CD4-positive, alpha-beta T cell treated with Interleukin-21 for 1 hour (primary cell): ENCODE measurements at places on chromosomes 3 and 15.

DNA sequence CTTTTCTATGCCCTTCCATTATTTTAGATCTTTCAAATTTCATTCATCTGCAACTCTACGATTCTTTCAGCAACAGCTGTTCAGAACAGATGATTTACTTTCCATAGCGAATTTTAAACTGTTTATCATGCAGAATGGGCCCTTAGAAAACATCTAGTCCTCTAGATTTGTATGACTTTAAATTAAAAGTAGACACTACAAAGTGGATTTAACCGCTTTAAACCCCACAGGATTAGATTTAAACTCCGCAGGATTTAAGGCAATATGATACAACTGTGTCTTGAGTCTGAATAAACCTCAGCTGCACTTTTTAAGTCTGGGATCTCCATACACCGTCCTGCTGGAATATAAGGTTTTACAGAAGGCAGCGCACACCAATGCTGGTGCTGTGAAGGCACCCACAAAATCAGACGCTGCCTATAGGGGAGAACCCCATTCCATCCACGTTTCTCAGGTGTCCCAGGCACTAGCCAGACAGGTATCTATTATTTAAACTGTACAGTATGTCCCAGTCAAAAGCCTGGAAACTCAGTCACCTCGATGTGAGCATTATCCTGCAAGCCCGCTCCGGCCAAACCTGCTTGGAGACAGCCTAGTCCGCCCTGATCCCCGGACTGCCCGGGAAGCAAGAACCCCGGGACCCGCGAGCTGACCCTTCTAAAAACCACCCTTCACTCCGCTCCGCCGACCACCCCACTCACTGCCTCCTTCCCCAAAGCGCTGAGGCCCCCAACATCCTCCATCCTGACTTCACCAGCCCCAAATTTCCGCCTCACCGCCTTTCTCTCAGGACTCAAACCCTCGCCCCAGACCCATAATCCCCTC lies 768 bp downstream of the ANO10 start:
- DNase-seq = no peak

DNA sequence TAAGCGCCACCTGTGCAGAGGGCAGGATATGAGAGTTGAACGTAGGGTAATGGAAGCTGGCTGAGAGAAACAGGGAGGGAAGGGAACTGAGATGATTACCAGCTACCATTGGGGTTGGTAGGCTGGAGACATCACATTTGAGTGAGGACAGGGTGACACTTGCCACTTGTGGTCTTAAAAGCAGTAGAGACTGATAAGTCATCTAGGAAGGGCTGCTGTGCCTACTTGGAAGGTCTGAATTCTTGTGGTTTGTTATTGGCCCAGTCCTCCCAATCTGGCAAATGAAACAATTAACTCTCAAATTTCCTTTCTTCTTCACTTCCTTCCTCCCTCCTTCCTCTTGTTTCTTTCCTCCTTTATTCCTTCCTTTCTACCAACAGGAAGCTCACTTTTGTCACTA lies 46.8 kb downstream of the COL6A5 start:
- no peak for DNase-seq

DNA sequence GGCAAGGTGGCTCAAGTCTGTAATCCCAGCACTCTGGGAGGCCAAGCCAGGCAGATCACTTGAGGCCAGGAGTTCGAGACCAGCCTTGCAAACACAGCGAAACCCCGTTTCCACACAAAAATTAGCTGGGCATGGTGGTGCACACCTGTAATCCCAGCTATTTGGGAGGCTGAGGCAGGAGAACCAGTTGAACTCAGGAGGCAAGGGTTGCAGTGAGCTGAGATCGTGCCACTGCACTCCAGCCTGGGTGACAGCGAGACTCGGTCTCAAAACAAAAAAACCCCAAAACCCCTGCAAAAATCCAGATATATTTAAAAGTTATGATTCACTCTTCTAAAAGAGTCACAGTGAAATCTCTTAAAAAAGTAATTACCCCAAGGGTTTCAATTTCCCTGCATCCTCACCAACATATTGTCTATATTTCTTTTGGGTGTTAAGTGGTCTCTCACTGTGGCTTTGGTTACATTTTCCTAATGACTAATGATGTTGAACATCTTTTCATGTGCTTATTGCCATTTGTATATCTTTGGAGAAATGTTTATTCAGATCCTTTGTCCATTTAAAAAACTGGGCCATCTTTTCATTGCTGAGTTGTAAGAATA lies 73.2 kb upstream of the UBP1 start:
- no peak for DNase-seq

GRCh38 chr15:39462691-39463090 lies 118.2 kb upstream of the THBS1 start:
- DNase-seq = no peak

- no peak for DNase-seq
These were observed 23.5 kb downstream of the MKRN3 start for GRCh38 chr15:23589012-23589411.

GRCh38 chr15:65680544-65680943 lies 58.8 kb downstream of the SLC24A1 start:
- DNase-seq = no peak

GRCh38 chr15:93997071-93997658 lies 234.2 kb upstream of the MCTP2 start:
- no peak for DNase-seq

DNA sequence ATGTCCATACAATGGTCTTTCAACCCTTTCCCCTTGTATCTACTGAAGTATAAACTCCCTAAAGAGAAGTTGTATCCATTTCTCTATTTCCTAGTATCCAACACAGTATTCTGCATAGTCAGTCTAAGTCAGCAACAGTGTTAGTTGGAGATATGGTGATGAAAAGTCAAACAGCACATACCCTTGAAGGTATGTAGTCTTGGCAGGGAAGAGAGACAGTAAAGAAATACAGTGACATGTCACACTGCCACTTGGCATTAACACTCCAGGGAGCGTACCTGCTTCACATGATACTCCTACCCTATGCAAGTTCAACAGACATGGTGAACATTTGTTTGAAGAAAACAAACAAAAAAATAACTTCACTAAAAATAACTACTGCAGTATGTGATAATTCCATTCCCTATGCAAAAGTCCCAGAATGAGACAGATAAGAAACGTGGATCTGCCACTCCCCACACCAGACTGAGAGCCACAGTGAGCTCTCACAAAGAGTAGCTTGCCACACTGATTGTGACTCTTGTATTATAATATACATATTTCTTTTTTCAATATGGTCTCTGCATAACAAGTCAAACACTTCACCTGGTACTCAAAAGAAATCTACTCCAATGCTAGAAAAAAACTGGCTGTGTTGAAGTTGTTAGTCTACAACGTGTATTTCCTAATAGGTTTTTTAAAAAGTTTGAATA lies 5.9 kb downstream of the PDCD10 start:
- no peak for DNase-seq

DNA sequence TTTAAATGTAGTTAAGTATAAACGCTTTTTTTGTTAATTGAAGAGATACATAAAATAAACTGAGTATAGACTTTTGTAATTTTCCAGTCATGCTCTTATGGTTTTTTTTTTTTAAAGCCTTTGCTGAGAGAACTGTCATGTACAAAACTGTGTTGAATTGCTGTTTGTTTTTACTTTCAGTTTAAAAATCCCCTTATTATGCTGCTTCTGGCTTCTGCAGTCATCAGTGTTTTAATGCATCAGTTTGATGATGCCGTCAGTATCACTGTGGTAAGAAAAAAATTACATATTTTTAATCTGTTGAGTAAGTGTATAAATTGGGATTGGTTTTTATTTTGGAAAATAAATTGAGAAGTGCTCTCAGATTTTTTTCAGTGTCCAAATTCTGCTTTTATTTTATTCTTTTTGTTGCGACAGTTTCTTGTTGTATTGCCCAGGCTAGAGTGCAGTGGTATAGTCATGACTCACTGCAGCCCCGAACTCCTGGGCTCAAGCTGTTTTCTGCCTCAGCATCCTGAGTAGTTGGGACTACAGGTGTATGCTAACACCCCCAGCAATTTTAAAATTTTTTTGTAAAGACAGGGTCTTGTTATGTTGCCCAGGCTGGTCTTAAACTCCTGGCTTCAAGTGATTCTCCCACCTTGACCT lies 40.7 kb downstream of the ATP2C1 start:
- DNase-seq = no peak

GRCh38 chr3:128415200-128415772 lies 51.4 kb downstream of the DNAJB8 start:
- no peak for DNase-seq

GRCh38 chr3:53234130-53234840 lies 21.5 kb downstream of the TKT start:
- DNase-seq = no peak

DNA sequence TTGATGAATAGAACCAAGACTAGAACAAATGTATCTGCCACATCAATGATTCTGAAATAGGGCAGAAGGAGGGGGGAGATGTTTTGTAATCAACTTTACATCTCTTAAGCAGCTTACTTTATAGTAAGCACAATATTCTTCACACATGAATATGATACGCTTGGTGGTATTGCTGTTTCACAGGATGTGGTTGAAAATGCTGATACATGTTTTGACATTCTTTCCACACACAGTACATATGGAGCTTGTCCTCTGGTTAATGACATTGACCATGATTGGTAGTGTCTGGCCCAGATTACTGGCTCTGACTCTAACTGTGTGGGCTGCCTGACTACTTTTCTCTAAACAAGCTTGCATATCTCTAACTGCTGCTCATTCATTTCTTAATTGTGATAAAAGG lies 168.9 kb downstream of the KLHL25 start:
- DNase-seq = peak; percentile 73

- DNase-seq = no peak
These were observed 1.3 kb downstream of the MAGI1 start for GRCh38 chr3:66037330-66037985.

GRCh38 chr3:112569265-112569664 lies 7.4 kb downstream of the SLC35A5 start:
- no peak for DNase-seq

DNA sequence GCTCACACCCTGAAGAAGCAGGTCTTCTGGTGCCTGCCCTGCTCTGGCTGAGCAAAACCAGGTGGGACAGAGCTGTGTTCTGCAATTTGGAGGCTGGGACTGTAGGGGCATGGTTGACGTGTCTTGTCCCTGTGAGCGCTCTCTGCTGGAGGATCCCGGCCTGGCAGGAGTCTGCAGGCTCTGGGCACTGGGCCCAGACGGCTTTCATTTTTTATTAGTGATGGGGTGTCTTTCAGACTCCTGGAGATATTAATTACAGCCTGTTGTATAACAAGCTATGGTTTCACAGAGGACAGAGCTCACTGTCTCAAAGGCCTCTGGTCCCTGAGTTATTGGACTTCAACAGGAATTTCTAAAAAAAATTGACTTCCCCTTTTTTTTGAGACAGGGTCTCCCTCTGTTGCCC lies 29.5 kb upstream of the ZNF710 start:
- peak; percentile 48 for DNase-seq

DNA sequence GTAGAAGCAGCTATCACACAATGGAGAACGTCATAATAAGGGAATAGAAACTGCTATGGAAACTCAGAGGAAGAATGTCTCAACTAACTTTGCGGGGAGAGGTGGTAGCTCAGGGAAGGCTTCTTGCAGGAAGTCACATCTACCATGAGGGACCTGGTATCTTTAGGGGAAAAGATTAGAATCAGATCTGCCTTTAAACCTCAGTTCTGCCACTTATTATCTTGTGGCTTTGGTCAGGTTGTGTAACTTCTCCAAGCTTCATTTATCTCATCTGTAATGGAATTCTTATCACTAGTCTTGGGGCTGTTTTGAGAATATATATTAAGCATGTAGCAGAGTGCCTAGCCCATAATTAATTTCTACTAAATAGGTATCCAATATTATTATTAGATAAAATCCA lies 46.4 kb upstream of the PRICKLE2 start:
- no peak for DNase-seq

DNA sequence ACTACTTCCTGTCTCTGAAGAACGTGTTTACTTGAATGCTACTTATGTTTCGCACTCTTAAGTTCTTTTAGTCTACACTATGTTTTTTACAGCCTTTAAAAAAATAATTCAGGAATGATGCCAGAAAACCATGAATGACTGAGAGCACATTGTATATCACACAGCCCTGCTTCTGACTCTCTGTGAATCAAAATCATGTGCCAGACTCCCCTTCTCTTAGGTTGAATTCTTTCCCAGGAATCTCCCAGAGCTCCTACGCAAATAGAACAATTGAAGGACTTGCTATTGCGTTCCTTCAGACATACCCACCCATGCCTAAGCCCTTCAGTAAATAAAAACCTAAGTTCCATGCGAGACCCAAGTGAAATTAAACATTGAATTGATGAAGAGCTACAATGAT lies 782.0 kb upstream of the ALCAM start:
- no peak for DNase-seq

DNA sequence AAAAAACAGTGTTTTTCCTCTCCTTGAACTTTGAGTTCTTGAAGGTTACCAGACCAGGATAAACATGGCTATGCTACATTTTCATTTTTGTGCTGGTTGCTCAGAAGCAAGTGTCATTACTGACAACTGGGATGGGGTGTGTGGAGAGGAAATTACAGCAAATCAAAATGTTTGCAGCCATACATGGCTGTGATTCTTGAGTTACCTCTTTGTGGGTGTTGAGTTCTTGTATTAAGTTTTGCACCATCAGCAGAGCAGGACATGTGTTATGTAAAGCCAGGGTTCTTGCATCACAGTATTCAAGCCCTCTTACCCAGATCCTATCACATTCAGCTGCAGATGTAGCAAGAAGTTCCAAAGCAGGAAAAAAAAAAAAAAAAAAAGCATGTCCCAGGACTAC lies 53.9 kb upstream of the ATOSA start:
- DNase-seq = no peak

DNA sequence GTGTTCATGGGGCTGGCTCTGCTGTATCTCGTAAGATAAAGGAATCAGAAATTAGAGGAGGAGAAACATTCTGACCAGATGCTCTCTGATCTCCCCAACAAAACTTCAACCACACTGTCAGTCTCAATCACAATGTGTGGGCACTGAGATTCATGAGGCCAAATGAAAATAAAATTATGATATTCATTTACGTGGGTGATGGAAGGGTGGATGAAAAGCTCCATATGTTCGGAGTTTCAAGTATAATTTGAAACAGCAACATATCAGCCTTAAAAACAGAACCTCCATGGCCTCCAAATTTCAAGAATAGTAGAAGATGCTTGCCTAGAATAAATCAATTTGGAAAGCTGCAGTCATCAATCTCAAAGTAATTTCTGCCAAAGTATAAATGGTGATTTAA lies 363.7 kb downstream of the MAGI1 start:
- no peak for DNase-seq

DNA sequence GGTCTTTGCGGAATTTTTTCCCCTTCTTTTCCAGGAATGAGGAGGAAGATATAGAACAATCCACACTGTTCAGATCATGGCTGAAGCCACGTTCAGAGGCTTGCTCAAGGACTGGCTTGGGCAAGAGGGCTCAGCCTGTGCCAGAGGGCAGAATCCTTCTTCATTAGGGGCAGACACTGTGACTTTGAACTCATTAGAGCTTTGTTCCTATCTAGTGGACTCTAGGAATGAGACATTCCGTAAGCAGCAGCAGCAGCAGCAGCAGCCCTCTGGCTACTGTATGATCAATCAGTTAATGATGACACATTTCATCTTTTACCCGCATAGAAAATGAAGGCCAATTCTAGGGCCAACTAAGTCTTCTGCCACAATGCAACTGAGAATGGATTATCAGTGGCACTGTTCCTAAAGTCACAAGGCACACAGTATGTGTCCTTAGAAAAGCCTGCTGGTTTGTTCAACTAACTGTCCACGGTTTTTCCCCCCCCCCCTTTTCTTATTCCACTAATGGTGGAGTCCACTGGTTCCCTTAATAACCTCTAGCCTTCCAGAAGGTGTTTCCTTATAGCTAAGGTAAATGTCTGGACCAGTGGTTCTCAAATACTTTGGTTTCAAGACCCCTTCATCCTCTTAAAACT lies 1.7 kb upstream of the RAB8B start:
- DNase-seq = no peak

GRCh38 chr3:72031581-72031980 lies 246.6 kb upstream of the PROK2 start:
- no peak for DNase-seq
